ENCODE measurements at places on chromosomes 12 and 14.

DNA sequence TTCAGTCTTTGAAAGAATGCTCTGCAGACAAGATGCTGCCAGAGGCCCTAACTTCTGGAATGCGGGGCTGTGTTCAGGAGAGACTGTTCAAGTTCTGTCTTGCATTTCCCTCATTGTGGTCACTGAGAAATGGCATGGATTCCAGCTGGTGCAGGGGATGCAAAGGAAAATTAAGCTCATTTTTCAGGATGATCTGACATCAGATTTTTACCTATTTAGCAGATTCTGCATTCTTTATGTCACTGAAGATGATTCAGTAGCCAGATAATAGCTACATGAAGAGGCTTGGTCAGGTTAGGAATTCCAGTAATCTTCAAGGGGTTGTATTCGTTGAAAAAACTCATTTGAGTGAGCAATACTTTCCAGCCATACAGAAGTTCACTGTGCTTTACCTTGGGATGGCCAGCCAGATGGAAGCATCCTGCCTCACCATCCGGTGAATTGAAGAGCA, 16.1 kb upstream of the MFAP5 start:
- DNase-seq: no peak

DNA sequence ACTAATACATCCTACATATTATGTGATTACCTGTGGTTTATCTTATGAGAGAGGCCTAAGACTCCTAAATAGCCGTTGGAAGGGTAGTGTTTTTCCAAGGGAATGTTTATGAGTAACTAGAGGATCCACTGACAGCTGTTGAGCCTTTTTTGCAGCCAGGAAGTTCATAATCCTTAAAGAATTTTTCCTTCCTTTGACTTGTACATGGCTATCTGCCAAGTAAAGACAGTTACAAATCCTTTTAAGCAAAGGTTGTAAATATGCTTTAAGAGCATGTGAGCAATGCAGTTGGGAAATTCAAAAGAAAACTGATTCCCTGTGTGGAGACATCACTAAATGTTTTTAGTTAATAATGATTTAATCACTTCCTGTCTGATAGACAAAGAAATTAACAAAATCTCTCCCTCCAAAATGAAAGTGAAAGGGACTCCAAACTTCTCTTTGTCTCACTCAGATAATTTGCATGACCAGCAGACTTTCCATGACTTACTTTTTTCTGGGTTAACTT, 333.8 kb downstream of the PDZRN4 start:
- DNase-seq: peak; percentile 84

- DNase-seq: peak; percentile 86
Observed at GRCh38 chr14:68589447-68590200, 203.2 kb downstream of the ZFP36L1 start.

DNA sequence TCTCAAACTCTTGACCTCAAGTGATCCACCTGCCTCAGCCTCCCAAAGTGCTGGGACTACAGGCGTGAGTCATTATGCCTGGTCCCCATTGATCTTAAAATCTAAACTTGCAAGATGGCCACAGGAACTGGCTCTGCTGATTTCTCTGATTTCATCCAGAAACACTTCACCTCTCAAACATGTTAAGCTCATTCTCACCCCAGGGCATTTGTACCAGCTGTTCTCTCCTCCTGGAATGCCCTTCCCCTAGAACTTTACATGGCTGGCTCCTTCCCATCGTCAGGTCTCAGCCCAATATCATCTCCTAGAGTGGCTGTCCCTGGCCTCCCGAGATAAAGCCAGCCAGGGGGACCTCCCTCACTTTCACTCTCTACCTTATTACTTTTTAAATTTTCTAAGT, 5.3 kb upstream of the LRTM2 start:
- no peak for DNase-seq

- no peak for DNase-seq
Observed at GRCh38 chr12:105109465-105110212, 2.1 kb downstream of the WASHC4 start.
